ENCODE measurements at places on chromosomes 6 and 20.

GRCh38 chr6:37862992-37863391 is 43.5 kb downstream of the ZFAND3 start:
- DNase-seq = no peak

DNA sequence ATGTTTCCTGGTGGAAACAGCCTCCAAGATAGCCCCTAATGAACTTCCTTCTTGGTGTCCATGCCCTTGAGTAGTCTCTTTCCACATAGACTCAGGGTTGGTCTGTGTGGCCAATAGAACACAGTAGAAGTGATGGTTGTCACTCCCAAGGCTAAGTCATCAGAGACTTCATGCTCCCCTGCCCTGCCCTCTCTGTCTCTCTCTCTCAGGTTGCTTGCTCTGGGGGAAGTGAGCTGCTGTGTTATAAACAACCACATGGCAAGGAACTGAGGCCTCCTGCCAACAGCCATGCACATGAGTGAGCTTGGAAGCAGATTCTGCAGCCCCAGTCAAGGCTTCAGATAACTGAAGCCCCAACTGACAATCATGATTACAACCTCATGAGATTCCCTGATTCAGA is 85.3 kb upstream of the SLC22A16 start:
- DNase-seq = no peak

GRCh38 chr6:27582928-27583725 is 110.2 kb upstream of the ZNF184 start:
- DNase-seq = peak; percentile 33

GRCh38 chr20:43545837-43546578 is 12.8 kb upstream of the SGK2 start:
- no peak for DNase-seq

DNA sequence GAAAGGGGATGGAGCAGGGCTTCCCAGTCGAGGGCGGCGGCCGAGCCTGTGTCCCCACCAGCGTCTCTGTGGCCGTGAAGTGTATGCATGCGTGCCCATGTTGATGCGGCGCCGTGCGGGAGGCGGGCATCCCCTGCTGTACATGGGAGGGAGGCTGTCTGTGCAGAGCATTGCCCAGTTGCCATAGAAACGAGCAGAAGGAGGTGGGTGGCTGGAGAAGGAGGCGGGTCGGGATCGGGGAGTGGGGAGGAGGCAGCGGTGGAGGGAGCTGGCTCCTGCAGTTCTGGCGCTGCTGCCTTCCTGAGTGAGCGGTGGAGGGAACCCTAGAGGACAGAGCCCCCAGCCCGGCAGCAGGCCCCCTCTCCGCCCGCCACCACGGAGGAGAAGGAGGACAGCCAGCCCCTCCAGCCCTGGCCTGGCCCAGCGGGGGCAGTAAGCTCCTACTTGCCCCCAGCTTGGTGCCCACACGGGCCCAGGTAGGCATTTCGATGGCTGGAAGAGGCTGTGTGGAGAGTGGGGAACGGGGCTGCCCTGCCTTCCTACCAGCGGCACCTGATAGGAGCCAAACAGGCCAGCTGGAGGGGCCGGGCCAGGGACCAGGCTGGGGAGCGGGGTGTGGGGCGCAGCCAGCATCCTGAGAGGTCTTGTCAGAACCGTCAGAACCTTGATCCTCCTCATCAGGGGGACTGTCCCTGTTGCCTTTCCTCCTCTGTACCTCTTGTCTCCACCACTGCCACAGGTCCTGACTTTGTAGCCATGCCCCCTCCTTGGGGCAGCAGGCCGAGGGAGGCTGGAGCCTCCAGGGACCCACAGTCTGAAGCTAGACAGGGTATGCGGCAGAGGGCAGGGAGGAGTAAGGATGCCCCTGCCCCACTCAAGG is 41.3 kb downstream of the SPDEF start:
- no peak for DNase-seq

DNA sequence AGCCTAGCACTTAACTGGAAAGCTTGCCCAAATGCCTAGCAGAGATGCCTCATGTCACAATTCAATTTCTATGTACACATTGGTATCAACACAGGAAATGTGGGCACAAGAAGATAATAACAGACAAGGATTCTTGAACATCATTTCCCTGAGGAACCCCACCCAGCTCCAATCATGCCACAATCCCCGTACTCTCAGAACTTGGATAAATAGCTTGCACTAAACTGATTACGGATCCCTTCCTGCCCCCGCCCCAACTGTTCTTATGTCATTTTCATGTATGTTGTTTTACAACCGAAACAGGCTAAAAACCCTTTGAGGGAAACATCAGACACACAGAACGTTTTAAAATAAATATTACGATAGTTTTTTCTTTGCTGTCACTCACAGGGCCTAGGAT is 87.1 kb downstream of the BACH2 start:
- no peak for DNase-seq

- no peak for DNase-seq
These were observed 293.9 kb downstream of the THBS2 start for GRCh38 chr6:168959696-168960095.

DNA sequence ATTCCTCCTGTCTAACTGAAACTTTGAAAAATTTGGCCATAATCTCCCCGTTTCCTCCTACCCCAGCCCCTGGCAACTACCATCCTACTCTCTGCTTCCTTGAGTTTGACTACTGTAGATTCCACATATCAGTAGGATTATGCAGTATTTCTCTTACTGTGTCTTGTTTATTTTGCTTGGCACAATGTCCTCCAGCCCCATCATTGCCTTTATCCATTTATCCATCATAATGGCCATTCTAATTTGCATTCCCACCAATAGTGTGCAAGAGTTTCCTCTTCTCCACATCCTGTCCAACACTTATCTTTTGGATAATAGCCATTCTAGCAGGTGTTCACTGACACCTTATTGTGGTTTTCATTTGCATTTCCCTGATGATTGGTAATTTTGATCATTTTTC is 202.3 kb downstream of the THBS2 start:
- DNase-seq = no peak

DNA sequence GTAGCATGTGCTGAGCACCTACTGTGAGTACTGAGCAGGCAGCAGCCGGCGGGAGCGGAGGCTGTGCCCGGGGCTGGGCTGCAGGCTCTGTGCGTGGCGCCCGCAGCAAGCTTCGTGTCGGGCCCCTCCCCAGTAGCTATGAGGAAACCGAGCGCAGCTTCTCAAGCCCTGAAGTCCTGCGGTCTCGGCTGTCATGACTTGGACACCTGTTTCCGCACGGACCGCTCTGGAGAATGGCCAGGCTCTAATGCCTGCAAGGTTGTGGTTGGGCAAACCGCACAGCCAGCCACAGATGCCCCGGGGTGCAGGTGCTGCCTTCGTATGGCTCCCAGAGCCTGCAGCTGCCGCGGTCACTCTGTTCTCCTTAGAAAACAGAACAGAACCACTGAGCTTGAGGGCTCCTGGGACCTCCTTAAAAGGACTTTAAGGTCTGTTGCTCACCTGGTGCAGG is 33.7 kb downstream of the PYGB start:
- DNase-seq = no peak

- no peak for DNase-seq
These were observed 26.6 kb downstream of the PYGB start for GRCh38 chr20:25274481-25274880.

- no peak for DNase-seq
These were observed 87.1 kb upstream of the SALL4 start for GRCh38 chr20:51889466-51889865.
